Cerebellum (tissue), 4 donors: ENCODE measurements at places on chromosomes 7 and 10.
A peak's percentile ranks its signal among the peaks of the same experiment; 100 is the strongest.

GRCh38 chr10:47031211-47031900, 120.1 kb downstream of the PTPN20 start:
- DNase-seq: no peak

GRCh38 chr7:122919643-122920181, 33.5 kb upstream of the CADPS2 start:
- no peak for DNase-seq

GRCh38 chr10:131116216-131116990, 195.1 kb downstream of the TCERG1L start:
- DNase-seq: no peak

GRCh38 chr10:80771285-80771684, 233.6 kb downstream of the SH2D4B start:
- DNase-seq: no peak

GRCh38 chr10:59323036-59323459, 39.3 kb downstream of the FAM13C start:
- no peak for DNase-seq

- no peak for DNase-seq
These were observed at the start of gene AKR1C4 for GRCh38 chr10:5196702-5197113. Gene AKR1C4, plus strand, starts transcription at chr10:5196837. Its CDS starts 31 bp downstream, at chr10:5196868.

DNA sequence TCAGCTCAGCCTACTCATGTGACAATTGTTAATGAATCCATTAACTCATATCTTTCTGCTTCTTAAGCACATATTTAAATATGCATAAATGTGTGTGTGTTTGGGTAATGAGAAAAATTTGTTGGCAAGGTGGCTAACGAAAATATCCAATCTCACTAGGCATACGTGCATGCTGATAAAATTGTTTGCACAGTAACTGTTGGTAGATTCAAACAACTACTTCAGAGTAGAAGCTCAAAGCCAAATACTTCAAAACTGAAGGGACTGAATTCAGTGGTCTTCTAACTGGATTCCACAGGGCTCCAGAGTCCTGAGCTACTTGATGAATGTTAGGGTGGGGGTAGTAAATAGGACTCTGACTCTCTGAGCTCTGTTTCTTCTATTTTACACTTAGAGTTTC, 757.0 kb downstream of the GRM8 start:
- DNase-seq: no peak

GRCh38 chr10:91389636-91390512, 20.3 kb upstream of the HECTD2 start:
- DNase-seq: peak; percentile 44

DNA sequence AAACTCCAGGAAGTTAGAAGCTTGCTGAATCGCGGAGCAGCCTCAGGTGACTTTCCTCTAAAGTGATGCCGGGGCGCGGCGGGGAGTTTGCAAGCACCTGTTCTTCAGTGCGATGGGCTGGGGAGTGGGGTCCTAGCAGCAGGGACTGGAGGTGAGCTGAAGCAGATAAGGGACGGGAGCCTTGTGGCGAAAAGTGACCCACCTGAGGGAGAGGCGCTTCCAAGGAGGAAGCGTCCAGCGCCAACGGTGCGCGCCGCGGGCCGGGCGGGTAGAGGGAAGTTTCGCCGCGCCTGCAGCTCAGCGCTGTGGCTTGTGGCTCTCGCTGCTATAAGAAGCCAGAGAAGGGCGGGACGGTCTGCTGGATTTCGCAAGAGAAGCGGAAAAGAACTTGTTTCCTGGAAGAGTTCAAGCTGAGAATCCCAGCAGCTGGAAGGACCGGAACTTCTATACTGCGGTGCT, at the start of gene STEAP4:
STEAP4 (minus strand) TSS at position 305 of the 459 bp plus-strand sequence. CDS start 22,625 bp downstream, outside the sequence.
- no peak for DNase-seq

DNA sequence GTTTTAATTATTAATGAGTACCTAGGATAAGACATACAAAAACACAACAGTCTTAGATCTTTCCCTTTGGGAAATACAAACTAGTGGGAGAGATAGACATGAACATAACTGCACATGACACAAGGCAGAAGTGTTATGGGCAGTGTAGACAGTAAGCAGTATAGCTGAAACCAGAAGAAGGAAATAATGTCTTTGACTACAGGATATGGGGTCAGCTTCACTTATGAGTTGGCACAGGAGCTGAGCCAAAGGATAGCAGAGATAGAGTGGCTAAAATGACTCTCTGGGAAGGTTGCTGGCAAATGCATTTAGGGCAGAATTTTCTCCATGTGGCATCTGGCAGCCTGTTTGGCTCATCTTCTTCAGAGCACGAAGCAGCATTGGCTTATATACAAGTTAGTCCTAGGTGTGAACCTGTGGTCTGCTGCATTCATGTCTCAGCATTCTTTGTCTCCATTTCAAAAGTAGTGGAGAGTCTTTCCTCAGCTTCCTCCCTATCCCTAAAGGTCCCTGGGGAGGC, 60.3 kb upstream of the FEZF1 start:
- peak; percentile 38 for DNase-seq

- DNase-seq: no peak
These were observed 23.9 kb upstream of the CYCS start for GRCh38 chr7:25148772-25149575.

- DNase-seq: no peak
These were observed 343.7 kb upstream of the GALNT17 start for GRCh38 chr7:70788276-70788675.

- DNase-seq: no peak
These were observed 44.5 kb downstream of the FGFBP3 start for GRCh38 chr10:91864744-91865143.

GRCh38 chr10:10734356-10735064, 283.2 kb upstream of the CELF2 start:
- DNase-seq: no peak

DNA sequence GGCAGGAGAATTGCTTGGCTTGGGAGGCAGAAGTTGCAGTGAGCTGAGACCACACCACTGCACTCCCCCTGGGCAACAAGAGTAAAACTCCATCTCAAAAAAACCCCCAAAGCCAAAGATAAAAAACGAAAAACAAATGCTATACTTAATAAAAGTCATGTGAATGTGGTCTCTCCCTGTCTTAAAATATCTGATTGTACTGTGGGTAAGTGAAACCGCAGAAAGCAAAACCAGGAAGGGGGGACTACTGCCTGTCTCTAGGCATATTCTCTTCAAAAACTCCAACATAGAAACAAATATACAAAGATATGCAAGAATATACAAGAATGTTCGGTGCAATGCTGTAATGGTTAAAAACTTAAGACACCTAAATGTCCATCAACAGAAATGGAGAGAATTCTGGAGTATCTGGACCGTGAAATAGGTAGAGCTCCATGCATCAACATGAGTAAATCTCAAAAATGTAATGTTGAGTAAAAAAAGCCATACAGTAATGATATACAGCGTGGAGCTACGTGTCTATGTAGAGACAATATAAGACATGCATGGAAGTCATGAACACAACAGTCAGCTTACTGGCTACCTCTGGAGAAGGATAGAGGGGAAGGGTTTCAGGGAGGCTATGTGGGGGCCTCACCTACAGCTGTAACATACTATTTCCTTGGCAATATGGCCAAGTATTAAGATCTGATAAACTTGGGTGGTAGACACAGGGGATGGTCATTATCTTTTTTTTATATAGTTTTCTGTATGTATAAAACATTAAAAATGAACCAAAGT, 2.1 kb downstream of the ZNF394 start:
- DNase-seq: no peak

DNA sequence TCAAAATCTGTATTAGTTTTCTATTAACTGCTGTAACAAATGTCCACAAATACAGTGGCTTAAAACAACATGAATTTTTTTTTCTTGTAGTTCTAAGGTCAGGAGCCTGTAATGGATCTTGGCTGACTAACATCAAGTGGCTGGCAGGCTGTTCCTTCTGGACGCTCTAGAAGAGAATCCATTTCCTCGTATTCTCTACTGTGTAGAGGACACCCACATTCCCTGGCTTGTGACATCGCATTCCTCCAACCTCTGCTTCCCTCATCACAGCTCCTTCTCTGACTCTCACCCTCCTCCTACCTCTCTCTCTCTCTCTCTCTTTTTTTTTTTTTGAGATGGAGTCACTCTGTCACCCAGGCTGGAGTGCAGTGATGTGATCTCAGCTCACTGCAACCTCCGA, 4.8 kb upstream of the CALHM1 start:
- DNase-seq: no peak
